A549 treated with Hydrocortisone at 1 μM for 4 hours (cell line): ENCODE measurements at places on chromosomes 2 and 18. TPM values are rescaled to one million over a fixed set of nuclear protein-coding genes. Genes with fewer than 3 reads are reported as not detected.

The CAPN14 gene
- 0.02 to 0.05 TPM (median 0.02 TPM) in 5 replicates for total RNA-seq

The IL1RN gene
- 0.23 to 0.51 TPM (median 0.39 TPM) in 5 replicates for total RNA-seq

The CSRNP3 gene
- total RNA-seq, result 0.01 TPM in 1 of 5 replicates, not detected in the others

The TMEM200C gene
- total RNA-seq, result not detected in 5 replicates

The CFC1 gene
- total RNA-seq, result 0.09 to 0.10 TPM in 2 of 5 replicates, not detected in the others
